ENCODE measurements at places on chromosomes 16 and 17.

- peak; percentile 15 for DNase-seq
Observed at GRCh38 chr16:55116165-55116920, 185.7 kb downstream of the IRX5 start.

DNA sequence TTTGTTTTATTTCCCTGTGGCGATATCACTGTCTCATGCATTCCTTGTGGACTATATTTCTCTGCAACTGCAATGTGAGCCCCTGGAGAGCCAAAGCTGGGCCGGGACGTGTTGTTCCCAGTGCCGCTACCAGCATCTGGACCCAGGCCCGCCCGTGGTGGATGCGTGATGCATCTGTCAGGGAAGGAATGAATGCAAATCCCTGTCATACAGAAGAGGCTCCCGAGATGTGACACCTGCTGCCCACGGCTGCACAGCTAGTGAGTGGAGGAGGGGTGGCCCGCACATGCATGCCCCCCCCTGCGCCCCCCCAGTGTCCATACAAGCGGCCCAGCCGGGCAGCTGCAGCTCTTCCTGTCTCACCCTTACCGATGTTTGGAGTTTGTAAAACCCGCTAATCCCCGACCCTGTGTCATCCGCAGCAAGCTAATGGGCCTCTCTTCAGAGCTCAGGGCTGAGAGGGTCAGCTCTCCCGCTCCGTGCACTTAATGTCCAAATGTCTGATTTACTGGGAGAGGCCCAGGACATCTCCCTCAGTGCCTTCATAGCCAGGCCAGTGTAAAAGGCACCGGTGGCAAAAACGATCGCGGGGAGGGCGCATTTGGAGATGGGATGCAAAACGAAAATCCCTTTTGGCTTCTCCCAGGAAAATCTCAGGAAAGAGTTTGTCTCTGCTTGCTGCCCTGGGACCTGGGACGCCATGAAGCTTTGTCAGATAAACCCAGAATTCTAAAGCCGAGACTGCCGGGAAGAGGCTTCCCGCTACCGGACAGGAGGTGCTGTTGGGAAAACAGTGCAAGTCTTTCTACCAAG, 91.8 kb downstream of the FOXL1 start:
- no peak for DNase-seq

DNA sequence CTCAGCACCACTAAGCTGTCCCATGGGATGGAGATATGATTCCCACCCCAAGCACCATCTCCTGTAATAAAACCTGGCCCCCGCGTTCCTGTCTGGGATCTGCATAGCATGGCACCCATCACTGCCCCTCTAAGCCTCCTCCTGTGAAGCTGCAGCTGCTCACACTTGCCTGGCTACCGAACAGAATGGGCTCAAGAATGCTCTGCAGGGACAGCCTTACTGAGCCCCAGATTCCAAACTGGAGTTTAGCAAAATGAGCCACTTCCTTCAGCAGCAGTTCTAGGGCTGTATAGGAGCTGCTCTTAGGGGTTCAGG, 256.1 kb downstream of the CPPED1 start:
- no peak for DNase-seq

DNA sequence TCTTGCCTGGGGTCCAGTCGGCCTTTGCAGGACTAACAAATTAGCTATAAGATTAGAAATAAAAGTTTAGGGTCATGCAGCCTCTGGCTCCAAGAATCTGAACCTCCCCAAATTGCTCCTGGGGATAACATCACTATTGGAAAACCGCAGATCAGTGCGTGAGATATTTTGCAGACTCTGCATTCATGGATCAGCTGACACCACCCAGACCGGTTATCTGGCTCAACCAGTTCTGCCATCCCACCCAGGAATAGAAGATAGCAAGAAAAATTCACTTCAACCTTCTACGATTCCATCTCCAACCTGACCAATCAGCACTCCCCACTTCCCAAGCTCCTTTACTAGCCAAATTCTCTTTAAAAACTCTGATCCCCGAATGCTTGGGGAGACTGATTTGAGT, 4.3 kb upstream of the PGS1 start:
- no peak for DNase-seq

DNA sequence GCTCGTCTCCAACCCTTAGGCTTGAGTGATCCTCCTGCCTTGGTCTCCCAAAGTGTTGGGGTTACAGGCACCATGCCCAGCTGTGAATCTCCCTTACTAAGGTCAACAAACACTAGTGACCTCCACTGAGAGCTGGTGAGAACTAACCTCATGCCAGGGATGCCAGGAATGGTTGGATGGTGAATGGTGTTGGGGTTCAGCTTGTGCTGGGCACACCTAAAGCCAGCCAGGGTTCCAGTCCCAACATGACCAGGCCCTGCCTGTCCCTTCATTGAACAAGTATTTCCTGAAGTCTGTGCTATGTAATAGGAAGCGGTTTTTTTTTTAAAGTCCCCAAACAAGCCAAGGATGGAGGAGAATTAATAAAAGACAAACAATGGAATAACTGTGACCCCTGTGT, 56.0 kb upstream of the TOB1 start:
- no peak for DNase-seq

GRCh38 chr16:88633684-88634140, 4.7 kb upstream of the IL17C start:
- peak; percentile 30 for DNase-seq

- no peak for DNase-seq
Observed at GRCh38 chr16:88911136-88911945, 44.9 kb upstream of the PABPN1L start.

GRCh38 chr16:86424985-86425384, 85.3 kb upstream of the FOXF1 start:
- DNase-seq = no peak

DNA sequence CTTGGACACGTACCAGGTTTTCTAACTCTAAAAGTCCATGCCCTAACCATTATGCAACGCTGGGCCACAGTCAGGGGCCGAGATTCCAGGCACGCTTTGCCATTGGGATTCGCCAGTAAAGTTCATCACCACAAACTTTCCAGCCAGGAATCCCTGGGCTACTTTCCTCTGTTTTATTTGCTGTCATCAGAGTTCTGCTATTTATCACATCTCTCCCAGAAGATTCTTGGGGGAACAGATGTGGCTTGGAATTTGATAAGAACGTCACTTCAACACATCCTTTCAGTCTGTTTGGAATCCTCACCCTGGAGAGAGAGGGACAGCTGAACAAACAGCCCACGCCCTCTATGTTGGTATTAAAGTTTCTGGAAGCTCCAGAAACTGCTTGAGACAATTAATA, 109.6 kb upstream of the CACNG3 start:
- DNase-seq = no peak

- DNase-seq = no peak
Observed at GRCh38 chr17:70022175-70022574, 52.9 kb upstream of the KCNJ16 start.

GRCh38 chr17:32909787-32910369, 18.1 kb upstream of the TMEM98 start:
- DNase-seq = peak; percentile 90

DNA sequence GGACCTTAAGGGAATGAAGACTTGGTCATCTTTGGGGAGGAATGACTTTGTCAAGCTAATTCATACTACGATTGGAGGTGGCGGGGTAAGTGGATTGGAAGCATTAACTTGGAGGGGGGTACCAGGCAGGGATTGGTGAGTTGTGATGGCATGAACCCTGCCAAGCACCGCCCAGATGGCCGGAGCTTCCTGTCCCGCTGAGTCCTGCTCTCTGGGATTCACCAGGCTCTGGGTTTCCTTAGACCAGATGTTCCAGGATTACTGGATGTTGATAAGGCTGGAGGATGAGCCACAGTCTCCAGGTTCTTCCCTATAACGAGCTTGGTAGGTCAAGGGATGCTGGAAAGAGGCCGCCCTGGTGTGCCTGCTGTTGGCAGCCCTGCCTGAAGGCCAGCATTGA, 154.9 kb downstream of the SDK2 start:
- DNase-seq = no peak

DNA sequence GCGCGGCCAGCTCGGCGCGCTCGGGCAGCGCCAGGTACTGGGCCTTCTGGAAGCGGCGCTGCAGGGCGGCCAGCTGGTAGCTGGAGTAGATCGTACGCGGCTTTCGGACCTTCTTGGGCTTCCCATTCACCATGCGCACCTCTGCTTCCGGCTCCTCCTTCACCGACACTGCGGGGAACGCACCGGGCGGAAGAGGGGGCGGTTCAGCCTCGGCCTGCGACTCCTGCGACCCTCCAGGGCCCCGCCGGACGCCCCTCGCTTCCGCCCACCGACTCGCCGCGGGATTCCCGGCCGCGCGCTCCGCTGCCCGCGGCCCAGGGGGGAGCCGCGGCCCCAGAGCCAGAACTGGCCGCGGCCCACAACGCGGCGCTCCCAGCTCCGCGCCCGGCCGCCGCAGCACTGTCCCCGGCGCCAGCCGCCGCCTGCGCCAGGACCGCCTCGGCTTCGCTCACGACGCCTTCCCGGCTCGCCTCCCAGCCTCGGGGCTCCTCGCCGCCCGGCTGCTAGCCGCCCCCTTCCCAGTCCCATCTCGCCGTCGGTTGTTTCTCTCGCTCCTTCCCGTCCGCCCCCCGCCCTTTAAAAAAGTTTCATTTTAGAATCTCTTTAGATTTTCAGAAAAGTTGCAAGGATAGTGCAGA, 1.5 kb downstream of the DLX3 start:
- no peak for DNase-seq

GRCh38 chr17:14818469-14818868, 446.7 kb downstream of the PMP22 start:
- no peak for DNase-seq

DNA sequence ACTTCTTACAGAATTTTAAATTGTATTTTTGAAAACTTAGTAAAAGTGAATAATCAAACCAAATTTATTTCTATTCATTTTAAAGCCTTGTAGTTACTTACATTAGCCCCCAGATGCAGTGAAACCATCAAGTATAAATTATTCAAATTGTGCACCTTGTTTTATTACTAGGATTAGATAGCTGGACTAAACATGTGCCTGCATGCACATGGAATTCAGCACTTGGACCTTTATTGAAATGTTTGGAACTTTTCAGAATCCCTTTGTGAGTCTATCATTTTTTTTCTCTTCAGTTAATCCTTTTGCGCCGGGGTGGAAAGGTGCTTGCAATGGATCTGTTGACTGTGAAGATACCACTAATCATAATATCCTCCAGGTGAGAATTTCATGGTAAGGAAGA, 4.7 kb downstream of the ZPBP2 start:
- DNase-seq = no peak

DNA sequence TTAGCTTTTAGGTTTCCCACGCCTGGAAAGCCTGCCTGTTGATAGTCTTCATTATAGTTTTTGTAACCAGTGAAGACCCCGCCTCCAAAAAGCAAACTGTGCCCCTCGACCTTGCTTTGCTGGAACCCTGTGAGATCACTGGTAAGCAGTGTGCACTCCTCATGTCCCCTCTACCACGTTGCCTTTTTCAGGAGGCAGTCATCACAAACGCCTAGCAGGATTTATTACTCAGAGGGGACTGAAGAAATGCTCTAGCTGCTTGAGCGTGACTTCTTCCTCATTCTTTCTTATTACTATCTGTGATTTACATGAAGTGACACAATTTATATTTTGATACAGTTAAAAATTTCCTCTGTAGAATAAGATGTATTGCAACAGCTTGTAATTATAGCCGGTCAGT, 6.5 kb upstream of the KRTAP3-1 start:
- no peak for DNase-seq

- DNase-seq = peak; percentile 24
Observed at GRCh38 chr17:9240659-9241370, 219.5 kb downstream of the NTN1 start.

- DNase-seq = no peak
Observed at GRCh38 chr17:41518789-41519449, at the start of gene KRT15. Gene KRT15 (minus strand): TSS chr17:41518890. CDS start chr17:41518827, 63 bp downstream.

GRCh38 chr16:66991545-66992077, 3.2 kb downstream of the CES4A start:
- DNase-seq = no peak

- peak; percentile 97 for DNase-seq
Observed at GRCh38 chr17:21043296-21044232, 753 bp upstream of the USP22 start.

DNA sequence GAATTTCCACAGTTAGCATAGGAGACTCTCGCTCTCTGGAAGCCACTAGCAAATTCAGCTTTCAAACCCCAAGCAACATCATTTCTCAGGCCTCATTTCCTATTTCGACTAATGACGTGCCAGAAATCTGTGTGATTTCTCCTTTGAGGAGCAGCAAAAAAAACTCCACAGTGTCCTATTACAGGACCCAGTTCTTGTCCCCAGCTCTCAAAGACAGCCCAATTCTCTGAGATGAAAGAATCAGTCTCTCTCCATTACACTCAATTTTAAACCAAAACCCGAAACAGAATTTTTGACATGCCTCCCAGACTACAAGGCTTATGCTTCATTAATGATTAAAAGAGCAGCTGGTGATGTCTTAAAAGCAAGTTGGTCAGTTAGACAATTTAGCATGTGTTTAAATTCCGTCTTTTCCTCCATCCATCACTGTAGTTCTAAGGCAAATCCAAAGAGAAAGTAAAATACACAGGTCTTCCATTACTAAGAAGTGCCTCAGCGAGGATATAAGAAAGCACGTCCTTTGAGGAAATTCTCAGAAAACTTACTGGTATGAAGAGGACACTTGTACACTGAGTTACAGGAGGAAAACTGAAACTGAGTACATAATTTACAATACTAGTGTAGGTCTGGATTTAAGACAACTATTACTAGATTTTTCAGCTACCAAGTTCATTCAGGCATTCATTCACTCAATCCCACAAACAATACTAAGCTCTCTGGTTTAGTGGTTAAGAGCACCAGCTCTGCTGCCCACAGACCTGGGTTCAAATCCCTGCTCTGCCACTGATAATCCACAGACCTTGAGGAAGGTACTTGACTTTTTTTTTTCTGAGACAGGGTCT, 12.5 kb downstream of the TOM1L2 start:
- DNase-seq = no peak

- peak; percentile 89 for DNase-seq
Observed at GRCh38 chr17:47946929-47947397, 5.6 kb downstream of the PNPO start.

DNA sequence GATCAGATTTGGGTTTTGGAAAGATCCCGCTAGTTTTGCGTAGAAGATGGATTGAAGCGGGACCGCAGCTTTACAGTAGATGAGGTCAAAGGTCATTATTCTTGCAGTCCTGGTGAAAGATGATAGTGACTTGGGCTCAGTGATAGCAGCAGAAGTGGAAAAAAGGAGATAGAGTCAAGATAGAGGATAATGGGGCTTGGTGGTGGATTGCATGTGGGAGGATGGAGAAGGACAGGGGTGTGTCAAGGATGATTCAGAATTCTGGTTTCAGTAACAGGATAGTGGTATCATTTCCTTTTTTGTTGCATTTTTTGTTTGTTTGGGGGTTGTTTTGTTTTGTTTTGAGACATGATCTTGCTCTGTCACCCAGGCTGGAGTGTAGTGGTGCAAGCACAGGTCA, 28.7 kb downstream of the CHD9NB start:
- DNase-seq = no peak

GRCh38 chr17:44321246-44322120, 3.1 kb downstream of the SLC25A39 start:
- no peak for DNase-seq

GRCh38 chr16:70473446-70474319, 19.3 kb downstream of the FCSK start:
- DNase-seq = no peak

- DNase-seq = no peak
Observed at GRCh38 chr16:58501242-58502131, 1.5 kb downstream of the NDRG4 start.

Data from brain microvascular endothelial cell (primary cell).